ENCODE measurements at places on chromosomes 2 and 18.

- no peak for DNase-seq
Observed at GRCh38 chr18:12451428-12451827, 43.7 kb downstream of the PRELID3A start.

GRCh38 chr2:121088251-121089165 lies 196.5 kb downstream of the TFCP2L1 start:
- DNase-seq = no peak

DNA sequence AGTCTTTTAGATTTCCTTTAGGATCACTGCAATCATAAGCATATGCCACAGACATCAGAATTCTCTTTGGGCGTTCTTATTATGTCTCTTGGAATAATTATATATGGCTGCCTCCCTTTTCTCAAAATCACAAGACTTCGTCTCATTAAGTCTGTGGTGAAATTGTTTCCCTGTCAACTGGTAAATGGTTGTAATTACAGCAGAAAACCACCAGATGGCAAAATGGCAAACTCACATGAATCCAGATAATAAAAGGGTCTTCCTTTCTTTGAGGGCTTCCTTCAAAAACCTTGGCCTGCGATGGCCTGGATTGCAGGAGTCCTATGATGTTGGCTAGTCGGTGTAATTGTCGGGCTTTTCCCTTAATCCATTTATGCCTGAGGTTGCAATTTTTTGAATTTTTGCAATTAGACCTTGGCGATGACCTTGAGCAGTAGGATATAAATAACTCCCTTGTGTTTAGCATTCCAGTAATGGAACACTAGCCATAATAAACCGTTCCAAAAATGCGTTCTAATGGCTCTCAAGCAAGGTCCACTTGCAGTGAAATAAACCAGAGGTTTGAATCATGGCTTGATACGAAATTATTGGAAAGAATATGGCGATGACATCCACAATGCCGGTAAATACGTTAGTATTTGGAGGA lies 656.4 kb downstream of the MBD2 start:
- peak; percentile 16 for DNase-seq

- no peak for DNase-seq
Observed at GRCh38 chr2:120472031-120472430, 126.1 kb downstream of the INHBB start.

DNA sequence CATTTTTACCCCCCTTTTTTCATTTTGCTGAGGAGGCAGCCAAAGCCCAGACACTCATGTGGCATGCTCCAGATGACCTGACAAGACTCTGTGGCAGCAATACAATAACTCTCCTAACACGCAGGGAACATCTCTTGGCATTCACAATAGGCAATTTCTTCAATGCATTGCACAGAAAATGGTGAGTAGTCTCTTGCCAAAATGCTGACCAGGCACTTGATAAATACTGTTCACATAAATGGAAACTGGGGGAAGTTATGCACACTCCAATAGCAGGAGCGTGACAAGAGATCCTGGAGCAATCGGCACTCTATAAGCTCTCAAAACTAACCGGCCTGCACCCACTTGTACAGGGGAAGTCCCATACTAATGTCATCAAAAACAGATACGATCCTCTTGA lies 66.3 kb downstream of the NBAS start:
- no peak for DNase-seq

DNA sequence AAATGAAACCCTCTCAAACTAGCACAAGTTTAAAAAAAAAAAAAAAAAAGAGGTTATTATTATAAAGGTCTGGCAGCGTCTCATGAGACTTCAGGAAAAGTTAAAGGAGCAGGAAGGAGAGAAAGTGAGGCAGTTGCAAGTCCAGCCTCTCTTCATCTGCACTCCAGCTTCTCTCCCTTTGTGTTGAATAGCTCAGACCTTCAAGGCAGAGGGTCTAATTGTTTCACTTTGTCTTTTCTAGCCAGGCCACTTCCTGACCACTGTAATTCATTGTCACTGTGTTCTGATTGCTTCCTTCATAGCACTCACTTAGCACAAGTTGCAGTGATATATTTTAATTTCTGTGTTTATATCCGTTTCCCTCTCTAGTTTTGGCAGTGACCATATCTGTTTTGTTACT lies 99.9 kb downstream of the SPATS2L start:
- no peak for DNase-seq

- no peak for DNase-seq
Observed at GRCh38 chr2:159084384-159085370, 116.2 kb downstream of the TANC1 start.

DNA sequence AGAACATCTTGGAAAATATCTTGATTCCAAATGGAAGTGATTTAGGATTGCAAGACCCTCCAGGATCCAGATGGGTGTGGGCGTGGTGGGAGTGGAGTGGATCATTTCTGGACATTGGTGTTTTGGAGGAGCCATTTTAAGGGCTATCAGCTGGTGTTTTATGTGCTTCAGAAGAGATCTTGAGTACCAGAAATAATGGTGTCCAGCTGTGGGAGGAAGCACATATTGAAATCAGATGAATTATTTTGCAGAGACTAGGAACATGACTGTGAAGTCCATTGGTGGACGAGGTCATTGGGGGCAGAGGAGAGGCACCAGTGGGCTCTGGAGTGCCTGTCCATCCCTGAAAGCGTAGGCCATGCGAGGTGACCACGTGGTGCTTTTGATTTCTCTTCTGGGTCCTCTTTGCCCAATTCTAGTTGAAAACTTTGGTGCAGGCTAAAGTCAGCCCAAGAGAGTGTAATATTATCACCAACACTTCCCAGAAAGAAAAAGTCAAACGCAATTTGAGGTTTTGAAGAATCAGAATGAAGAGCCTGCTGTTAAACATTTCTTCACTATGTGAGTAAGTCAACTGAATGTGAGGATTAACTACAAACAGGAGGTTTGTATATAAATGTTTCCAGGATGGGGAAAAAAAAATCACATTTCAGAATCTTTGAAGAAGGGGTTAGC lies 31.6 kb downstream of the RNF144A start:
- DNase-seq = no peak

- no peak for DNase-seq
Observed at GRCh38 chr2:237591141-237591881, 777 bp upstream of the RAB17 start.

DNA sequence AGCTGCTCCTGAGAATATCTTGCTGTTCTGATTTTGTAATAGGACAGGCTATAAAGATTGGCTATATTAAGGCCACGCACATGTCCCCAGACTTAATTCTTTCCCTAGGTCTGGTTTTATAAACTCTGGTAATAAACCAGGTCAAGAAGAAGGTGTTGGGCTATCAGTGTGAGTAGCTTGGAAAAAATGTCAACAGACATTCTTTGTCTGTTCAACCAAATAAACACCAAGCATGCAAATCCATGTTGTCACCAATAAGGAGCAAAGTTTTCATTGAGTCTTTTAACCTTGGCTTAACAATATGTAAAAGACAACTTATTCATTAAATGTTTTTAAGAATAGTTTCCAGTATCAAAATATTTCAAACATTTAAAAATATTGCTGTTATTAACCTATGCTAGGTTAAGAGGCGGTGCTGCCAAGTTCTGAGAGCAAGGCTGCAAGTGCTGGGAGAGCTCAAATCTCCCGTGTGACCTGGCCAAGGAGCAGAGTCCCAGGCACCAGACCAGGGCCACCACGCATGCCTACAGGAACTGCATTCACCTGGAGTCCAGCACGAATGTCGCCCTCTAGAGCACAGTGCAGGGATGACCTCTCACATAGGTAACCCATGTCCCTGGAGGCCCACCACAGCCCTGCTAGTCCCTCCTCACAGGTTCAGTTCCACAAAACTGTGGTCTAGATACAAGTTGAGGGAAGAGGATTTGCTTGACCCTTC lies 120.5 kb upstream of the POU3F3 start:
- peak; percentile 52 for DNase-seq

- no peak for DNase-seq
Observed at GRCh38 chr2:42878581-42878980, 86.2 kb upstream of the HAAO start.

DNA sequence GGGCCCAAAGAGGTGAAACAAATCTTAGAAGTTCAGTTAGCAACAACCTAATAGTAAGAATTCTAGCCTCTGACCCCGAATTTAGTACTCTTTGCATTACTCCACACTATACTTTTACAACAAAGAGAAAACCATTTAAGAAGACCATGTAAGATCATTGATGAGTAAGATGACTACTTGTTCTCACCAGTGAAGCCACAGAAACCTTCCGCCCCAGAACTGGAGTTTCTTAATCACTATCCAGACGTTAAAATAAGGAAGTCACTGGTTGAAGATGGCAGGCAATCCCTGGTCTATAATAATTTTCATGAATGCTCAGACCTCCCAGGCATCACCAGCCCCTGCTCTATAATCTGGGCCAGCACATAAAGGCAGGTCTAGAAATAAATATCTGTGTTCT lies 95.0 kb downstream of the TMEM163 start:
- no peak for DNase-seq

- DNase-seq = no peak
Observed at GRCh38 chr2:15647622-15648590, 56.2 kb downstream of the DDX1 start.

GRCh38 chr2:42770288-42771131 lies 6.6 kb upstream of the OXER1 start:
- DNase-seq = peak; percentile 52

GRCh38 chr18:37565977-37566478 lies 430 bp upstream of the CELF4 start:
- DNase-seq = no peak

GRCh38 chr18:35949090-35949489 lies 23.4 kb upstream of the RMP24 start:
- no peak for DNase-seq

DNA sequence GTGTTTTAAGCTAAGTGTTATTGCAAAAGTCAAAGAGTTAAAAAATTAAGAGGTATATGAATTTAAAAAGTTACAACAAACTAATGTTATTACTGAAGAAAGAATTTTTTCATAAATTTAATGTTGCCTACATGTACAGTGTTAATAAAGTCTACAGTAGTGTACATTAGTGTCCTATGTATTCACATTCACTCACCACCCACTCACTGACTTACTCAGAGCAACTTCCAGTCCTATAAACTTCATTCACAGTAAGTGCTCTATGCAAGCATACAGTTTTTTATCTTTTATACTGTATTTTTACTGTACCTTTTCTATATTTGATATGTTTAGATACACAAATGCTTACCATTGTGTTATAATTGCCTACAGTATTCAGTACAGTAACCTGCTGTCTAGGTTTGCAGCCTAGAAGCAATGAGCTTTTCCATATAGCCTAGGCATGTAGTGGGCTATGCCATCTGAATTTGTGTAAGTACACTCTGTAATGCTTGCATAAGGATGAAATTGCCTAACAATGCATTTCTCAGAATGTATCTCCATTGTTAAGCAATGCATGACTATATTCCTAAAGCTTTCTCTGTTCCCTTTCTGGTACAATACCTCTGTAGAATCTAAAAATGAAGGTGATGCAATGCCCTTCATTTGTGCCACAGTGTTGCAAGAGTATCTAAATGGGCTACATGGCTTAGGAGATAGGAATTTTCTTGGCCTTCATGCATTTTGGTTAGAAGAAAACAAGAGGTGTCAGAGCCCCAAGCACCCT lies 370.8 kb upstream of the NT5C1B start:
- DNase-seq = no peak

- no peak for DNase-seq
Observed at GRCh38 chr2:193965263-193965662, 1691.8 kb upstream of the SLC39A10 start.

- DNase-seq = no peak
Observed at GRCh38 chr2:173164396-173164795, 88.8 kb downstream of the MAP3K20 start.

- DNase-seq = no peak
Observed at GRCh38 chr2:40166006-40166405, 285.9 kb downstream of the SLC8A1 start.

- DNase-seq = no peak
Observed at GRCh38 chr18:79510731-79511241, 115.1 kb downstream of the NFATC1 start.

GRCh38 chr2:218872645-218873358 lies 7.8 kb upstream of the WNT10A start:
- no peak for DNase-seq

GRCh38 chr18:28792404-28793086 lies 615.6 kb upstream of the CDH2 start:
- no peak for DNase-seq

- no peak for DNase-seq
Observed at GRCh38 chr2:20519309-20519708, 72.4 kb downstream of the RHOB start.

DNA sequence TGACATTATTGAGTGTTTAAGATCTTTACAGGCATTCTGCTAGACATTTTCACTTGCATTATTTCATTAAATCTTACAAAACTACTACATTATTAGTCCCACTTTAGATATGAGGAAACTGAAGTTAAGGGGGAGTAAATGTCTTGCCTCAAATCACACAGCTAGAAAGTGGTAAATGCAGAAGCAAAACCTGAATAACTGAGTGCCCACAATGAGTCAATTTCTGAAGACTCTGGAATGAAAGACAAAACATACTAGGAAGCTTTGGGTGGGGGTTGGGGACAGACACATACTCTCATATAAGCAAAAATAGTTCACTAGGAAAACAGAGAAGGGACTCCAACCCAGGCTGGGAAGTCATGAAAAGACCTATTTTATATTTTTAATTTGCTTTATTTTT lies 214.4 kb upstream of the LRATD1 start:
- no peak for DNase-seq

- DNase-seq = no peak
Observed at GRCh38 chr2:105794926-105795574, 50.3 kb downstream of the NCK2 start.

- DNase-seq = peak; percentile 87
Observed at GRCh38 chr2:101697124-101698013, at the start of gene MAP4K4. MAP4K4 (plus strand) TSS chr2:101697707; CDS start chr2:101698081, 374 bp downstream.

- DNase-seq = no peak
Observed at GRCh38 chr18:23972453-23972852, 42.1 kb upstream of the TTC39C start.

DNA sequence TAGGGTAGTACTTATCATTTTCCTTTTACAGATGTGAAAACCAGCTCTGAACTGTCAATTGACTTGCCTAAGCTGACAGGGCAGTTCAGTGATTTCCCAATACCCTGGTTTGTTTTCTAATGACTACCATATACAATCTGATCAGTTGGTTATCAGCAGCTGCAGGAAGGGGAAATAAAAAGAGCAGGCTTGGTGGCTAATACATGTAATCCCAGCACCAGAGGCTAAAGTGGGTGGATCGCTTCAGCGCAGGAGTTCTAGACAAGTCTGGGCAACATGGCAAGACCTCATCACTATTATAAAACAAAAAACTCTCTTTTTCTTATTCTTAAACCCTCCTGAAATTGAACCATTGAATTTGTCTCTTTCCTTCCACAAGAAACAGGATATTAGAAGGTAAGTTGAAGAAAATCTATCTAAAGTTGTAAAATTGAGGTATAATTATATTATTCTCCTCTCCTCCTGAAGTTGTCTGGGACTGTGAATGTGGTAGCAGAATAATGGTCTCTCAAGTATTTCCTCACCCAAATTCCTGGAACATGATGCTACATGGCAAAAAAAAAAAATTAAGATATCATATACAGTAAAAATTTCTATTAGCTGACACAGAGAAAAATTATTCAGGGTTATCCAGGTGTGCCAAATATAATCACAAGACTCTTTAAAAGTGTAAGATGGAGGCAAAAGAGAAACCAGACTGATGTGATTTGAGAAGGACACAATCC lies 1441.6 kb downstream of the SUCLG1 start:
- DNase-seq = no peak
